ENCODE measurements at places on chromosomes 6 and 20.

GRCh38 chr6:105799056-105799455 lies 287.1 kb upstream of the PRDM1 start:
- no peak for DNase-seq

- no peak for DNase-seq
Measured at GRCh38 chr6:30599625-30600324, 17.3 kb downstream of the PPP1R10 start.

DNA sequence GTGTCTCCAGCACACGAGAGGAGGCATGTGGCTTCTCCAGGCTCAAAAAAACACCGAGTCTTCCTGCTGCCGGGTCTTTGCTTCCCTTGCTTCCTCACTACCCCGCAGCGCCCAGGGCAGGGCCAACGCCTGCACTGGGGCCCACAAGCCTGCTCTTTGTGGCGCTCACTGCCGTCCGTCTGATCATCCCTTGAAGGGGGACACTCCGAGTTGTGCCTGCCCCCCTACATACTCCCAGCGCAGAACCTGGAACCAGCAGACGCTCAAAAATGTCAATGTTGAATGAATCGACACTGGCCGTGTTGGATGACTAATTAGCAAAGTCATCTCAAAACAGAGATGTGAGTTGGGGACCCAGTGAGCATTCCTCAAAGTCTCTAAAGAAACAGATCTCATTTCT lies 8.1 kb upstream of the ARFGAP1 start:
- DNase-seq, result no peak

- DNase-seq, result no peak
Measured at GRCh38 chr6:120473804-120474203, 860.5 kb downstream of the TBC1D32 start.

- DNase-seq, result no peak
Measured at GRCh38 chr6:124947971-124948451, 14.2 kb upstream of the RNF217 start.

DNA sequence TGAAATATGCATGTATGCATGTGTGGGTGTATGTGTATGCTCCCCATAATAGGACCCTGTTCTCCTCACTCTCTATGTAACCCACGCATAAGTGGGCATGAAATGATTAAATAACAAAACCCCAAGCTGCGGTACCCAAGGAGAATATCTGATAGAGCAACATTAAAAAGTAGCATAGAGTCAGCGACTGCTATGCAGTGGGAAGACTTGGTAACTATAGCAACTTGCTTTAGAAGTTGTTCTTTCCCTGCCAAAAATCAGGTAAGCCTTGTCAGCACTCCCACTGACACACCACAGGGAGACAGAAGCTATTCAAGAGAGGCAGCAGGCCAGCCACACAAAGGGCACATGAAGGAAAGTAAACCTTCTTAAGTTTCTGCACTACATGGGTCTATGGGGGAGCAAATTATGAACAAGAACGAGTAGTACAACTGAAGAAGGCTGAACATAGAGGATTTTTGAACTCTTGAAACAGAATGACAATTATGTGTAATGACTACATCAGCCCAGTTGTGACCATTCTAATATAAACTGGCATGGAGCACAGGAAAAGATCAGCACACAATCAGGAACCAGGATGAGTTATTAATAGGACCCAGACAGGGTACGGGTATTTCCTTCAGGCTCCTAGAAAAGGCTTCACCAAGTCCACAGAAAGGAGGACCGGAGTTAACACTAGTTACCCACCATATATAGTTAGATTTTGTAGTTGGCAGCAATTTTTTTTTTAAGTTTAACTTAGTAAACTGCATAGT lies 89.9 kb downstream of the GPR6 start:
- peak; percentile 35 for DNase-seq

DNA sequence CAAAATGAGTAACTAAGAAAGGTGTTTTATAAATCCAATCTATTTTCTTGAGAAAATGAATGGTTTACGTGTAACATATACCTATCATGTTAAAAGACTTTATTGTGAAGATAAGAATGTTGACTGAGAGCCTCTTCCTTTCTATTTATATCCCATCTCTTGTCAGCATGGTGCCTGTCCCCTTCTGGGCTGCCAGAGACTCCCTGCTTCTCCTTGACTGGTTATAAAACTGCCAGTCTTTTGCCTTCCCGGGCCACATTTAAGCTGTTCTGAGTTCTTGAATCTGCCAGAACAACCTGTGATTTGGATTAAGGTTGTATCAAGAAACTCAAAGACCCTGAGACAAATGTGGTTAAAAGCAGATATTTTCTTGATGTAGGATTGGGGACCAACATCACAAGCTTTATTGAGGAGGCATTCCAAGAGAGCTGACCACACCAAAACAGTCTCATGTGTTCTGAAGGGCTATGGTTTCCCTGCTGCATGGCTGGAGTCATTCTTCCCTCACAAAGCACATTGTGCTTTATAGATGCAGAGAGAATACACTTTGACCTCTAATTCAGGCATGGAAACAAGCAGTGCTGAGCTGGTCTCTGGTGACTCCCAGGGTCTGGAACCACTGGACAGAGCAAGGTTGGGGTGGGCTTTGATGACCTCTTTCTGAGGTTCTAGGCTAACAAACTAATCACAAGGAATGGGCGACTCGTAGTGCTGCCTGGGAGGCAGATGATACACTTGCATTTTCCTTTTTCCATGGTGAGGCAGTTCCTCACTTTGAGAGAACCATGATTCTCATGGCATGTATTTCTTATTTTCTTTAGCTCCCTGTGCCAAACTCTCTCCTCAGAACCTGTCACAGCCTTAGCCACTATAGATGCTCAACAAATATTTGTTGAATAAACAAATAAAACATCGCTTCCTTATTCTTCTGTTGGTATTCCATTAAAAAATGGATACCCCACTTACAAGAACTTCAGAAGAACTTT lies 205.0 kb upstream of the PREP start:
- DNase-seq, result no peak

DNA sequence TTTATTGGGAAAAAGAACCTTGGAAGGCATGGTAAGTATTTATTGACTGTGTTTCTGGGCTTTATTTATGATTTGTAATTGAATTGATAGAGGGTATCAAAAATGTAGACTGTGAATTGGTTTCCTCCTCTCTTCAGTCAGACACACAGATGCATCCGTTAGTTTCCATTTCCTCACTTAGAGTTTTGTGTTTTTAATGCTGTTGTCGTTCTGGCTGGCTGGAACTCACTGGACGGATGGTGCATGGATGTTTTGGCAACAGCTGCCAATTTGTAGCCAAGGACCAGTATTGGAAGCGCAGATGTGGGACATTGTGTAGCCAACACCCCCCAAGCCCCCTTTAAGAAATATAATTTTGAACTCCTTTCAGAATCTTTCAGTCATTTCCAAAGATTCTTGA lies 134.5 kb downstream of the JARID2 start:
- no peak for DNase-seq

DNA sequence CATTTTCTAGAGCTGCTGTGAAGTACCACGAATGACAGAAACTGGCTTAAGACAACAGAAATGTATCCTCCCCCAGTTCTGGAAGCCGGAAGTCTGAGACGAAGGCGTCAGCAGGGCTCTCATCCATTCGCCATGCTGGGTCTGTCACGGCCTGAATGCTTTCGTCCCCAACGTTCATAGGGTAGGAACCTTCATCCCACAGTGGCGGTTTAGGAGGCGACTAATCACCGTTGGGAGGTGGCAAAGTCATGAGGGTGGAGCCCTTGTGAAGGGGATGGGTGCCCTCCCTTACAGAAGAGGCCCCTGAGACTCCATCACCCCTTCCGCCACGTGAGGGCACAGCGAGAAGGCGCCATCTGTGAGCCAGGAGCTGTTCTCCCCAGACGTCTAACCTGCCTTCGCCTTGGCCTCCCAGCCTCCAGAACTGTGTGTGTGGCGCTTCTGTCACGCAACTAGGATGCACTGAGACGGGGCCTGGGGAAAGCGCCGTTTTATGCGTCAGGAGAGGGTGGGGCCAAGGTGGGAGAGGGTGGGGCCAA lies 250.3 kb downstream of the TTLL2 start:
- DNase-seq, result peak; percentile 56

- peak; percentile 3 for DNase-seq
Measured at GRCh38 chr6:97669191-97670031, 386.4 kb upstream of the MMS22L start.

- no peak for DNase-seq
Measured at GRCh38 chr6:37188962-37189510, 19.1 kb downstream of the PIM1 start.

GRCh38 chr20:13148961-13149360 lies 72.1 kb upstream of the ISM1 start:
- DNase-seq, result no peak

- DNase-seq, result no peak
Measured at GRCh38 chr6:68046756-68047155, 588.3 kb upstream of the ADGRB3 start.

DNA sequence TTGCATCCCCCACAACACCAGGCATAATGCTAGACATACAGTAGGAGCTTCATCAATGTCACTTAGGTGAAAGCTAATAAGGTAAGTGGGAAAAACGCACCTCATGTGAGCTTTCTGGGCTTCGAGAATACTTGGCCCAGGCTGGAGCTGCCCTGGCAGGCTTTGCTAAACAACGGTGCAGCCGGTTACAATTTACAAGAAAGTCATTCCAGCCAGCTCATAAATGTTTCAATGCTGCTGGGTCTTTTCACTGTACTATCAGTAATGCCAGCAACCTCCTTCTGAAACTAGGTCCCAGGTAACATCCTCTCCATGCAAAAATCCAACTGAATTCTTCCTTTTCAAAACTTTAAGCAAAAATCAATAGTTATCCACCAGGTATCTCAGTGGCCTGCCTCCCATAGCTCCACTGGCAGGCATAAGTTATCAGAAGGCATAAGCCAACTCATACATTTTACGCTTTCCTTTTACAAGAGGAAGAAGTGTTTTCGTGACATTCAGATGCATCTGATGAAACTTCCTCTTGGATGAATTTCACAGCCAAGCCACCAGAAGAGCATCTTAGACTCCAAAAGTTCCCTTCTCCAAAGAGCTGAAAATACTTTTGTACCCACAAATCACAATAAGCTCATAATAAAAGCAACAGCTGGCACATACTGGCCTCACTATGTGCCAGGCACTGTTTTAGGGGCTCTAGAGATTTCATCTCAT lies 56.3 kb downstream of the RTN4IP1 start:
- DNase-seq, result no peak

DNA sequence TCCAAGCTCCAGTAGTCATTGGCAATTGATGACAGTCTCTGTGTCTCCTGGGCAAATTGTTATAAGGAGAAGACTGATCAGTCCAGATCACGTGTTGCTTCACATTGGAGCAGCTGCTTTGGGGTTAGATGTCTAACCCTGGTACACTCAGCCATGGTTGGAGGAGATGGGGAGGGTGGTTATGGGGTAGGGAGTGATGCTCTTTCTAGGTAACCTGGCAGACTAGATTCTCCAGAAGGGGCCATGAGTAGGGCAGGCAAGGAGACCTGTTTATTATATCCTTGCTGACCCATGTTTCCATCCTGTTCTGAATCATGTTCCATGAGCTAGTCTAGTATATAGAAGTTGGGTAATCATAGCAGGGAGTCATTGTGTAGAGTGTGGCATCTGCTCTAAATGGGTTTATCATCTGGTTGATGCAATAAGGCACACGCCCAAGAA lies 50.8 kb upstream of the BACH2 start:
- no peak for DNase-seq

DNA sequence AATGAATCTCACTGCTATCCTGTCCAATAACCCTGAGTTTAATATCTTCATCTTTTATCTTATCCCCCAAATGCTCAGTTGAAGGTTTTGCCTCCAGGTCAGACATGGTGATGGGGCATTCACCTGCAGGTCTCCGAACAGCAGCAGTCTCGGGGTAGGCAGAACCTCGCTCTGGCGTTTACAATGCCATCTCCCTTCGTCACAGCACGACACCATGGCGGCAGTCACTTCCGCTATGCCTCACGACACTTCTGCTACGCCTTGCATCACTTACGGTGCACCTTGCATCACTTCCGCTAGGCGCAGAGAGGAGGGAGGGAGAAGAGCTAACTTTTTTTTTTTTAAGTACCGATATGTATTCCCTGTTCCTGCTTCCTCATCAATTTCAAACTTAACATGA lies 194.9 kb downstream of the BCAS1 start:
- no peak for DNase-seq

DNA sequence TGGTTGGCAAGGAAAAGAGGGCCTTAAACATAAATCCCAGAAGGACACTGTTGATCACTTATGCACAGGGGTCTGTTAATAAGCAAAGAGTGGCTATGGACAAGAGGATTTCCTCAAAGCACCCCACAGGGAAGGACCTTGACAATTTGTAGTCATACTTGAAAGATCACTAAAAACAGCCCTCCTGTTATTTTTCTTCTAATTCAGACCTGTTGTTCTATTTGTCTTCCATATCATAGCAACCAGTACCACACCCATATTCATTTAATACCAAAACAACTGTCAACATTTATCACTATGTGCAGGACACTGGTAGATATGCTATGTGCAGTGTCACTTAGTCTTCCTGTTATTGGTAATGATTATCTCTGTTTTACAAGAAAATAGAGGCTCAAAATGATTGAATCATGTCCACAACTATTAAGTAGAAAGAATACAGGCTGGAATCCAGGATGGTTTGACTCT lies 3.2 kb upstream of the DYNLRB1 start:
- no peak for DNase-seq

- no peak for DNase-seq
Measured at GRCh38 chr6:11143394-11144371, 32.2 kb upstream of the ERVFRD-1 start.

DNA sequence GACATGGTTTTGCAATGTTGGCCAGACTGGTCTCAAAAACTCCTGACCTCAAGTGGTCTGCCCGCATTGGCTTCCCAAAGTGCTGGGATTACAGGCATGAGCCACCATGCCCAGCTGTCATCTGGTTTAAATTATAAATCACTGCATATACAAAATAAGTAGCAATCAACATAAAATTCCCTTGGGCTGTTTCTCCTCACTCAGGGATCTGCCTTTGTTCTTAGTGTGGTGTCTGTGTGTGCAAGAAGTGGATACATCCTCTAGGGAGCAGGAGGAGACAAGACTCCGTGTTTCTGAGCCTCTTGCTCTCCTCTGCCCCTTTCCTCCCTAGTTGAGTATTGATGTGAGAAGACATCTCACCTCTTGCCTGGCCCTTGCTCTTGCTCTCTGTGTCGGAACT lies 65.2 kb upstream of the ADGRF4 start:
- no peak for DNase-seq

GRCh38 chr20:16554766-16555543 lies 18.3 kb downstream of the KIF16B start:
- no peak for DNase-seq

GRCh38 chr6:139965393-139965792 lies 590.9 kb upstream of the CITED2 start:
- no peak for DNase-seq

GRCh38 chr6:33160728-33161344 lies 31.4 kb downstream of the COL11A2 start:
- peak; percentile 74 for DNase-seq

GRCh38 chr6:37082390-37083130 lies 77.1 kb downstream of the FGD2 start:
- no peak for DNase-seq

All from H7 (cell line).